ENCODE measurements at places on chromosomes 7 and 10.

DNA sequence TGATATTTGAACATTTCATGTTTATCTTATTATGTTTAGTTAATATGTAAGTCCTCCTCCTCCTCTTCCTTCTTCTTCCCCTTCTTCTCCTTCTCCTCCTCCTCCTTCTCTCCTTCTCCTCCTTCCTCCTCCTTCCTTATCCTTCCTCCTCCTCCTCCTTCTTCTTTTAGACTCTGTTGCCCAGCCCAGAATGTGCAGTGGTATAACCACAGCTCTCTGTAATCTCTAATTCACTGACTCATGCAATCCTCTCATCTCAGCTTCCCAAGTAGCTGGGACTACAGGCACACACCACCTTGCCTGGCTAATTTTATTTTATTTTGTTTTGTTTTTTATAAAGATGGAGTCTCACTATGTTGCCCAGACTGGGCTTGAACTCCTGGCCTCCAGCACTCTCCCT, 83.4 kb upstream of the ODAD2 start:
- no peak for DNase-seq

- DNase-seq = no peak
Observed at GRCh38 chr10:28845009-28845682, 167.8 kb downstream of the BAMBI start.

DNA sequence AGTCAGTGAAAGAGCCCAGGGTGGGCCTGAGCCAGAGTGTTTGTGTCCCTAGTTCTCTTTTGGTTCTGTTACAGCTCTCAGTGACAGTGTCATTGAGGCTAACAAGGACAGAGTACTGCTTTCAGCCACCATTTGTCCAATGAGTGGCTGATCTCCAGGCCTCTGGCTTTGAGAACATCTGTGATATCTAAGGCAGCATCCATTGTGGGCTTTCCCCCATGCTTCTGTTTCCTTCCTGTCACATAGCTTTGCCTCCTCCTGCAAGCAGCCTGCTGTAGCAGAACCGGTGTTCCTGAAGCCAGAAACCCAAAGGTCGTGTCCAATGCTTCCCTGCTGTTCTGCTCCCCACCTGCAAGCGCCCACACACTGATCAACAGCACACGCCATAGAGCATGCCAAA, 68.4 kb downstream of the IKZF1 start:
- no peak for DNase-seq

GRCh38 chr7:16399265-16399831, 22.0 kb downstream of the CRPPA start:
- no peak for DNase-seq

GRCh38 chr7:87512906-87513305, 37.4 kb upstream of the ABCB4 start:
- no peak for DNase-seq

GRCh38 chr7:33217595-33217994, 88.2 kb downstream of the BBS9 start:
- DNase-seq = no peak

DNA sequence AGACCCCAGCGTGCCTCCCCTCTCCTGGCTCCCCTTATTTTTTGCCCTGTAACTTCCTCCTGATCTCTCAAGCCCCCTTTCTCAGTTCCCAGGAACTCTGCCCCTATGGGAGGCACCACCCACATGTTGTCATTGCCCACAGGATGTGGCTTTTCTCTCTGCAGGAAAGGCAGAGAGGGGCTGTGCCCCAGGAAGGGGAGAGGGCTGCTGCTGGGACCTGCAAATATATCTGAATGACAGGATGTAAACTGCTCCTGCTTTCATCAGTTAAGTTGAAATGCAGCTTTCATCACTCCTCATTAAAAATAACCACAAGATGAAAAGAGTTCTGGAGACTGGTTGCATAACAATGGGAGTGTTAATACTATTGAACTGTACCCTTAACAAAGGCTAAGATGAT, 103.3 kb downstream of the CLEC2L start:
- DNase-seq = no peak

DNA sequence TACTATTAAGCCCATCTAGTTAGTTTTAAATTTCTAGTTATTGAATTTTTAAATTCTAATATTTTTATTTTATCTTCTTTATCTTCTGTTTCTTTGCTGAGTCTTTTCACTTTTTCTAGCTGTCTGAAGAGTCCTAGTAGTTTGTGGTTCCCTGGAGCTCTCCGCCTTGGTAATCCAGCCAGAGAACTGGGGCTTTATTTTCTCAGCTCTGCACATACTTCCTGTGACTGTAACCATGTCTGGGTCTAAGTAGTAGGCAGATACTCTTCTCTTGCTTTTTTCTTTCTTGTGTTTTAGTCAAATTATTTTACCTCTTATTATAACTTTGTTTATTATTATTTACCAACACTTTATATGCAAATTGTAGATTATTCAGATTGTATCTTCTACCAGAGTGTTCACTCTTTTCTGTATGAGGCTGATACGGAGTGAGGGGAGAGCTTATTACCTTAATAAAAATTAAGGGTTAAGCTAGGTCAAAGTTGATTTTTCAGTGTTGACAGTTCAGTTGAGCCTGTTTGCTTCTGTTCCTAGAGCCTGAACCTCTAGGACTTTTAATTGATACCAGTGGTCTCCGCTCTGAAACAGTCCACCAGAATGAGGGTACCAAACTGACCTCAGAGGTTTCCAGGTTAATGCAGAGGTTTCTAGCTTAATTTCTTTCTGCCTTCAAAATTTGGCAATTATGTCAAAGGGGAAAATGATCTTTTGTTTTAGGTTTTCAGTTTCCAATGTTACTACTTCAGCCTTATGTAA, 155.4 kb downstream of the ADK start:
- DNase-seq = no peak

GRCh38 chr10:84352251-84352842, 24.0 kb downstream of the CCSER2 start:
- peak; percentile 58 for DNase-seq

- DNase-seq = no peak
Observed at GRCh38 chr10:14191871-14192270, 138.9 kb downstream of the FRMD4A start.

DNA sequence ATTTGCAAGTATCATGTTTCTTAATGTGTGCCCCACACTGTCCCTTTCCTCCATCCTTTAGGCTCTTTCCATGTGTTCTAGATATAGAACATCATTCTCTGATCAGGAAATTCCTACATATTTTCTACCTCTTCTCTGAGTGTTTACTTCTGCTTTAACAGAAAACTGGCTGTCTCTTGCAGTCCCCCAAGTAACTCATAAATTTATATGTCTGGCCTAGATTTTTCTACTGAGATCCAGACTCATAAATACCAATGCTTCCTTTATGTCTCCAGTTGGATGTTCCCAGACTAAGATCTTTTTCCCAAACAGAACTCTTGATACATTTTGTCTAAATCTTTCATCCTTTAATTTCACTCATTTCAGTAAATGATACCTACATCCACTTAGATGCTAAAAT, 181.8 kb downstream of the CDK14 start:
- no peak for DNase-seq

DNA sequence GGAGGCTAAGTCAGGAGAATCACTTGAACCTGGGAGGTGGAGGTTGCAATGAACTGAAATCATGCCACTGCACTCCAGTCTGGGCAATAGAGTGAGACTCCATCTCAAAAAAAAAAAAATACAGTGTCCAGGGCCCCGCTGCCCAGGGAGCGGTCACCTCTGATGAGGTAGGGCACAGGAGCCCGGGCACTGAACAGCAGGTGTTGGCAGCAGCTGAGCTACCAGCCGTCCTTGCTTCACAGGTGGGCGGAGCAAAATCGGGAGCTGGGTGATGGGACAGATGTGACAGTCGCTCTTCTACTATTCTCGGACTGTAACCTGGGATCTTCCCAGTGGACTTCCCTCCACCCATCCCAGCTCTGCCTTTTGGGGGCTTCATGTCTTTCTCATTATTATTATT, 49.4 kb downstream of the GTF2IRD1 start:
- DNase-seq = no peak

- DNase-seq = no peak
Observed at GRCh38 chr7:39199006-39199405, 221.3 kb downstream of the POU6F2 start.

DNA sequence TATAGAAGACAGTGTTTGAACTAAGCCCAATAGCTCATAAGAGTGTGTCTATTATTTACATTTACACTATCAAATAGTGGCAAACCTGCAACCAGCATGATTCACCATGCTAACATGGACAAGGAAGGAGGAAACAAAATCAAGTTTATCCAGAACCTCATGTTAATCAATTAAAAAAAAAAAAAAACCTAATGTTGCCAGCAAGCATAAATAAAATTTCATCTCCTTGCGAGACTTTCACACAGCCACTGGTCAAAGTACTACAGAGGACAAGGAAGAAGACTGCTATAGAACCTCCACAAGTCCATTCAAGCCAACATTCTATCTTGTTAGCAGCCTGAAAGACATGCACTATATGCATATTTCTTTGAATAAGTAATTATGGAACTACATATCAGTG, 9.7 kb downstream of the TM9SF3 start:
- no peak for DNase-seq

DNA sequence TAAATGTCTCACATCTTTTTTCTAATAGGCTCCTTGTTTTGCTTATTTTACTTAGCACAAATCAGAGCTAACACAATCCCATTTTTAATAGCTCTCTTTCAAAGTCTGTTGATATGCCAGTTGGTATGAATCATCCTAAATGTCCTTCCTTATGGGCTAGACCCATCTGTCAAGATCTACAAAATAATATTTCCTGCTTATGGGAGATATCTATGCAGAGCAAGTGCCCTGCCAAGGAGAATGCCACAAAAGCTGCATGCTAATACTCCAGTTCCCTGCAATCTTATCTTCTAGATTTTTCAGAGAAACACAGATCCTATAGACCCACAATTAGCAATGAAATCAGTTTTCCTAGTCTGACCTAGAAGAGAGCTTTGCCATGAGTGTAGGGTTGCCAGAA, 230.8 kb upstream of the NPVF start:
- no peak for DNase-seq

DNA sequence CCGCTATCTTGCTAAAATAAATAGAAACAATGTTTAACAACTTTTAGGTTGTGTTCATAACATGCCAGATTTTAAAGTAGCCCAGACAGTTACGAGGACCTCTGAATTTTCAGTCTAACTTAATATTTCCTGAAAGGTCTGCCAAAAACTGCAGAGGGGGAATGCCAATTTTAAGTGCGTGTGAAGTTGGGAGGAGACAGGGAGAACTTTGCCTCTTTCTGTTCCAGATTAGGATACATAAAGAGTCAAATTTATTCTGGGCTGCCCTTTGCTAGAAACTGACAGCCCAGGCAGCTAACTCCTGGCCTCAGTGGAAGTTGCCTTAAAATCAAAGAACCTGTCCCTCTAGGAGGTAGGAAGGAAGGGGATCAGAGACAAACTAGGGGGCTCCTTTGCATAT, 52.3 kb upstream of the PIP4K2A start:
- no peak for DNase-seq

DNA sequence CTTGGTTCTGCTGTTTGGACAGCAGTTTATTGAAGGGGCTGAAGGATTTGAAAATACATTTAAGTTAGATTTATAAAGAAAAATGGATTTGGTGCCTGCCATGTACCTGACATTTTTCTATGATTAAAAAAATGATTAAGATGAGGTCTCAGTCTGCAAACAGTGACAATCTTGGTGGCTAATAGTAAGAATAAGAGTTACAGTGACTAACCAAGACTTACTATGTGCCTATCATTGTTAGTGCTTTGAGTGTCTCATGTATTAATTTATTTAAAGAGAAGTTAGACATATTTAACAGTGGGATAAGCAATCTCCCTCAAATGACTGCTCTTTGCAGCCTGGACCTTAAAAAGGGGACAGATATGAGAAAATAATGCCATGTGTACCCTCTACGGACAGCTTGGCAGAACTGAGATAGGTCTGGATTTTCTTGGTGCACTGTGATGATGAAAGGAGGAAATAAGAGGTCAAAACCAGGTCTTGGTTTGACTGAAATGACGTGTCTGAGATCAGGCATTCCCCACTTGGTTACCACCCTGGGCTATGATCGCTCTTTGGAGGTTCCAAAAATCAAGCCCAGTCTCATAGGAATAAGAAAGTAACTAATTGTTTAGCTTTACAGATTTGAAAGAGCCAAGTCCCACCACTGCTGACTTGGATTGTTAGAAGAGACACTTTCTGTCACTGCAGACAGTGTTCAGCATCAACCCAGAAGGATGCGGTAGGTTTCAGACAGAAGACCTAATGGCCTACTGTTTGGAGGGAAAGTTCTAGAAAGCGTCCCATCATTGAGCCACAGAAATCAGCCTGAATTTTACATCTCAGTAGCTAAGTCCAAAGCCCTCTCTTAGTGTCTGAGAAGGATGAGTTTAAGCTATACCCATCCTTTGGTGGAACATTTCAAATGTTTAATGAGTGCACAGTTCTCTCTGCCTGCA, 2.1 kb downstream of the CASP7 start:
- DNase-seq = no peak

GRCh38 chr10:111560027-111560426, 483.2 kb downstream of the ADRA2A start:
- DNase-seq = no peak

All from stimulated activated CD8-positive, alpha-beta memory T cell treated with anti-CD3 and anti-CD28 coated beads, Interleukin-7, amount 100 ng/mL, for 4 hours (primary cell).